ENCODE measurements at places on chromosomes 13 and 19. TPM values are rescaled to one million over a fixed set of nuclear protein-coding genes. Genes with fewer than 3 reads are reported as not detected.

DNA sequence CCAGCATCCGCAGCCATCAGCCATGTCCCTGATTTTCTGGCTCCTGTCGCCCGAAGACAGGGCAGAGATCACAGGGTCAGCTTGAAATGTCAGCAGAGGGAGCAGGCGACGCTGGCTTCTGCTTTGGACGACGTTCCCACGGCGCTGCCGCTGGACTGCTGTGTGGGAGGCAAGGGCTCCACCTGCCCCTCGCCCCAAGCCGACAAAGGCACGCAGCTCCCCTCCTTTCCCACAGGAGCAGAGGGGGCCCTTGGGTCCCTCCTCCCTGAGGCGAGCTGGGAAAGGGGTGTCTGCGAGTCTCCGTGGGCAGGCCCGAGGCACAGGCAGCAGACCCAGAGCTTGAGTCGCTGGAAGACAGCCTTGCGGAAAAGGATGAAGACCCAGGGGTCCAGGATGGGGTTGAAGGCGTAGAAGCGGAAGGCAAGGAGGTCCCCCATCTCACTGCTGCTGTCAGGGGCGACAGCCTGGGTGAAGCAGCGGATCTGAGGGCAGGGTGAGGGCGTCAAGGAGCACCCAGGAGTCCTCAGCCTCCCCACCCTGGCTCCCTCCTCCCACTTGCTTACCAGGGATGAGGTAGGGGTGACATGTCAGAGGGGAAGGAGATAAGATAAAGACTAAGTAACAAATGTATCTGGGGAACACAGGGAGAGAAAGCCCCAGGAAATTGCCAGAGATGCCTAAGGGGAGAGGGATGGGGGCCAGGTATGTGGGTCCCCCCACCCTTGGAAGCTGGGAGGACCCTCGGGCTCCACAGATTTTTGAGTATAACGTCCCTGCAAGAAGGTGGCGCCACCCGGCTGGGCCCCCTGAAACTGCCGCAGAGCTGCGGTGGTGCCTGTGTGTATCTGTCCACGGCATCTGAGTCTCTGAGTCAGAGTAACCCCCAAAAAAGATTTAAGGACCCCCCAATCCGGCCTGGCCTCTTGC lies 3.4 kb downstream of the PTGIR start:
- no peak for DNase-seq

GRCh38 chr13:65913173-65913572 lies 1317.0 kb downstream of the PCDH9 start:
- peak; percentile 81 for DNase-seq

- DNase-seq = no peak
Observed at GRCh38 chr19:2477141-2477710, 1.3 kb downstream of the GADD45B start.

DNA sequence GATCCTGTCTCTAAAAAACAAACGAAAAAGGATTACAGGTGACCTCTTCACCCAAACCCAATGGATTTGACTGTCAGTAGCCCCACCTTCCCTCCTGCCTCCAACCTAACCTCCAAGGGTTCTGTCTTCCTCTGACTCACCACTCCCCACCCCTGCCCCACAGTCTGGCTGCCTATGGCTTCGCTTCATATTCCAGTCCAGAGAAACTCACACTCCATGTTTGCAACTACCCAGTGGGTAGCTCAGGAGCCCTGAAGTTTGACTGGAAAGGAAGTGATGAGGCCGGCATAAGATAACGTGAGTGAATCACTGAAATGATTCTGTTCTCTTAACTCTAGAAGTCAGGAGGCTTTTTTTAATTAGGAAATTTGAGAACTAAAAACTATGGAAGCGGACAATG lies 303.9 kb downstream of the FOXO1 start:
- DNase-seq = no peak

DNA sequence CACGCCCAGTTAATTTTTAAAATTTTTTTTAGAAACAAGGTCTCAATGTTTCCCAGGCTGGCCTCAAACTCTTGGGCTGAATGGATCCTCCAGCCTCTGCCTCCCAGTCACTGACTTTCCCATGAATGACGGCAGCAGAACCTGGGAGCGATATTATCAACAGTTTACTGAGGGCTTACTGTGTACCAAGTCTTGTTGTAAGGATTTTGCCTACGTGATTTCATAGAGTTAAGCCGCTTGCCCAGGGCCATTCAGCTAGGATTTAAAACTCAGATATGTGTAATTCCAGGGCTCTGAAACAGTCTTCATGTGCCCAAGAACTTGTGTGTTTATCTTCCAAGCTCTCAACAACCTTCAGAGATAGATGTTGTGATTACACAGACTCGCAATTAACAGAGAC lies 6.0 kb upstream of the KXD1 start:
- DNase-seq = no peak

GRCh38 chr19:35522745-35523327 lies 5.3 kb downstream of the SBSN start:
- DNase-seq = no peak

GRCh38 chr19:48510421-48511268 lies 990 bp downstream of the LMTK3 start:
- DNase-seq = no peak

DNA sequence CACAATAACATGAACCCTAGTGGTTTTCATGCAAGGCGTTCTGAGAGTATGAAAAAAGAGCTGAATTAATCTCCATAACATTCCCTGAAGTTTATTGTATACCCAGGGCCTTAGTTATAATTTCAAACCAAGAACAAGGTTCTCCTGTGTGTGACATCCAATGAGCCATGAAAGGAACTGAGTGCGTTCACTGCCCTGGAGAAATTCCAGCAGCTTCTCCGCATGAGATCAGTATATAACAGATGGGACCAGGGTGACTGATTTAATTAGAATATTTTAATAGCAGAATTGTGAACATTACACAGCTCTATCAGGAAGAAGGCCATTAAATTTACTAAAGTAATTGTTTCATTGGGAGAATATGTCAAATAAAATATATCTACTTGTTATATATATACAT lies 1190.5 kb upstream of the SLC10A2 start:
- no peak for DNase-seq

- DNase-seq = no peak
Observed at GRCh38 chr13:110646442-110647364, 31.4 kb downstream of the NAXD start.

- DNase-seq = no peak
Observed at GRCh38 chr13:97600458-97601075, 166.6 kb downstream of the RAP2A start.

GRCh38 chr13:64985075-64985474 lies 2245.1 kb downstream of the PCDH9 start:
- DNase-seq = no peak

GRCh38 chr13:32894589-32895001 lies 121.6 kb upstream of the KL start:
- DNase-seq = no peak

DNA sequence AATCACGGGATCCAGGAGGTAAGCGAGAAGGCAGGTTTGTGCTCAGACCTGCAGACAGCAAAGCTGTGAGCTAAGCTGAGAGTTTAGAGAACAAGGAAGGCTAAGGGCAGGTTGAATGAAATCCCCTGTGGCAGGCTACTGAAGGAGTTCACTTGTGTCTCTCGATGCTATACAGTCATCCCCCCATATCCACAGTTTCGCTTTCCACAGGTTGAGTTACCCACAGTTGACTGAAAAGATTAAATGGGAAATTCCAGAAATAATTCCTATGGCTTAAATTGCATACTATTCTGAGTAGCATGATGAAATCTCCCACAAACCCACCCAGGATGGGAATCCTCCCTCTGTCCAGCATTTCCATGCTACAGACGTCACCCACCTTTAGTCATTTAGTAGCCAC lies 49.6 kb downstream of the ABCC4 start:
- DNase-seq = no peak

DNA sequence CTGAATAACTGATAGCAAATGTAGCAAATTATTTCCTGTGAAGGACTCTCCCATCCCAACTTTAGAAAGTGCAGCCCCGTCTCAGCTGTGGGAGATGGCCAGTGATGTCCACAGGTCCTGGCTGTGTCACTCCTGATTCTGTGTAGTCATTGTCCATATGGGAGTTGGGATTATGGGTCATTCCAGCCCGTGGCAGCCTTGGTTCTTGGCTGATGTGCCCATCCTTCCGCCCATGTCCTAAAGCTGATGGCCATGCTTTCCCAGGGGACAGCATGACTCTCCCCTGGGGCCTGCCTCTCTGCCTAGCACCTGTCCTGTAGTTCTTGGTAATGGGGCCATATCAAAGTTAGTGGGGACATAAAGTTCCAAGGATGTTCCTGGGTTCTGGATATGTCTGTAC lies 43.9 kb upstream of the C1QTNF9 start:
- no peak for DNase-seq

DNA sequence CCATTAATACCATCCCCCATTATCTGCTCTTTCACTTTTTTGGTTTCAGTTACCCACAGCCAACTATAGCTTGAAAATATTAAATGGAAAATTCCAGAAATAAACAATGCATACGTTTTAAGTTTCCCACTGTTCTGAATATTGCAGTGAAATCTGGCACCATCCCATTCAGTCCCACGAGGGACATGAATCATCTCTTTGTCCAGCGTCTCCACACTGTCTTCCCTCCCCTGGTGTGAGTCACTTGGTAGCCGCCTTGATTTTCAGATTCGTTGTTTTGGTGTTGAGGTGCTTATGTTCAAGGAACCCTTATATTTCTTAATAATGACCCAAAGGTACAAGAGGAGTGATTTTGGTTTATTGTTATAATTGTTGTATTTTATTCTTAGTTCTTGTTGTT lies 246.1 kb downstream of the DCT start:
- DNase-seq = peak; percentile 84

The C5AR1 gene
- 2.2 TPM for polyA plus RNA-seq

The KLK12 gene
- not detected for polyA plus RNA-seq

The SERPINE3 gene
- polyA plus RNA-seq = 0.71 TPM

The SYMPK gene
- 34.9 TPM for polyA plus RNA-seq

The SSC5D gene
- polyA plus RNA-seq = 16.9 TPM

The MADCAM1 gene
- polyA plus RNA-seq = 9.8 TPM

The NPAS1 gene
- 1.7 TPM for polyA plus RNA-seq
